Stimulated activated CD8-positive, alpha-beta memory T cell treated with anti-CD3 and anti-CD28 coated beads, Interleukin-2, amount 100 ng/mL, for 1 hour (primary cell): ENCODE measurements at places on chromosomes 7 and 10.

DNA sequence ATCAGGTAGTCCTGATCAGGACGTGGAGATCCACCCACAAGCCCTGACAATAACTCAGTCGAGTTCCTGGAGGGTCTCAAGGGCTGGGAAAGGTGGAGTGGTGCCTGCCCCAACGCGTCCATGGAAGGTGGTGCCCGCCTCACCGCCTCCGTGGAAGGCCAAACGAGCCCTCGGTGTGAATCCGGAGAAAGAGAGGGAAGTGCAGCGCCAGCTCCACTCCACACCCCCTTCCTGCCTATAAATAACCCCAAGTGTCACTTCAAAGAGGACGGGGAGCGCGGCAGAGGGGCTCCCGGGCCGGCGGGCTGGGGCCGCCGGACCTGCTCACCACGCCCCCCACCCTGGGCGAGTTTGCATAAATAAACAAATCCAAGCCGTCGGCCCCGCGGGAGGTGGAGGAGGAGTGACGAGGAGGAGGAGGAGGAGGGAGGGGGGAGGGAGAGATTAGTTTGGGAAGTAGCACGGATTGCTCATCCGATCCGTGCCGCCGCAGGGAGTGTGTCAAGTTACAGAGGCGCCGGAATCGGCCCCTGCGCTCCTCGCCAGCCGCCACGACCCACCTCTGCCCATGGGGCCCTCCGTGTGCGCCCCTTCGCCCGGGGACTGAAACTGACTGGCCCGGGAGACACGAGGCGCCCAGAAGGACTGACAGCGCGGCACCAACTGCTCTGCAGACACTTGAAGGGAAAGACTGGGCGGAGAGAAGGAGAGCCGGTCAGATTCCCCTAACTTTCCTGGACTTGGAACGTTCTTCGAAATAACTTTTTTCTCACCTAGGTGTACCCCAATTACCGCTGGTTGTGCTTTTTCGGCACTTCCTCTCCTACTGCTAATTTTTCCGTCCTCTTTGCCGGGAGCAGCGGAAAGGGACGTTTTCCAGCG lies at the start of gene COL13A1:
Gene COL13A1, plus strand, starts transcription at position 473 of the 882 bp plus-strand sequence. CDS start 518 bp downstream, outside the sequence.
- DNase-seq = no peak

GRCh38 chr7:159094919-159095915 lies 49.5 kb downstream of the VIPR2 start:
- no peak for DNase-seq

- DNase-seq = no peak
These were observed 108.8 kb upstream of the PCLO start for GRCh38 chr7:83271212-83272099.

DNA sequence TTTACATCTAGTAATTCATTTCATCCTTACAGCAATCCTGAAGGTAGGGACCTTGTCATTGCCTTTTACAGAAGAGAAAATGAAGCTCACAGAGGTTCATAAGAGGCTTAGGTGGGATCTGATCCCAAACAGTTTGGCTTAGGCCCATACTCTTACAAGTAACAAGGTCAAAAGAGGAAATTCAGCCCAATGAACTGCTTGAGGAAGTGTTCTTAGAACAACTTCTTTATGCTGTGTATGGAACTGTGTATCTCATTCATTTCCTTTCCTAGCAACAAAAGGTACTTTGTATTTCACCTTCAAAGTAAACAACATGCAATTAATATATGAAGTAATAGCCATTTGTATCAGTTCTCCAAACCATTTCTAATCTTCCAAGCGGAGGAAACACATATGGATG lies 79.3 kb downstream of the AVL9 start:
- DNase-seq = no peak

GRCh38 chr10:12766223-12766622 lies 235.3 kb downstream of the CCDC3 start:
- DNase-seq = no peak

- DNase-seq = no peak
These were observed 6.1 kb upstream of the ACTA2 start for GRCh38 chr10:88958721-88959120.

DNA sequence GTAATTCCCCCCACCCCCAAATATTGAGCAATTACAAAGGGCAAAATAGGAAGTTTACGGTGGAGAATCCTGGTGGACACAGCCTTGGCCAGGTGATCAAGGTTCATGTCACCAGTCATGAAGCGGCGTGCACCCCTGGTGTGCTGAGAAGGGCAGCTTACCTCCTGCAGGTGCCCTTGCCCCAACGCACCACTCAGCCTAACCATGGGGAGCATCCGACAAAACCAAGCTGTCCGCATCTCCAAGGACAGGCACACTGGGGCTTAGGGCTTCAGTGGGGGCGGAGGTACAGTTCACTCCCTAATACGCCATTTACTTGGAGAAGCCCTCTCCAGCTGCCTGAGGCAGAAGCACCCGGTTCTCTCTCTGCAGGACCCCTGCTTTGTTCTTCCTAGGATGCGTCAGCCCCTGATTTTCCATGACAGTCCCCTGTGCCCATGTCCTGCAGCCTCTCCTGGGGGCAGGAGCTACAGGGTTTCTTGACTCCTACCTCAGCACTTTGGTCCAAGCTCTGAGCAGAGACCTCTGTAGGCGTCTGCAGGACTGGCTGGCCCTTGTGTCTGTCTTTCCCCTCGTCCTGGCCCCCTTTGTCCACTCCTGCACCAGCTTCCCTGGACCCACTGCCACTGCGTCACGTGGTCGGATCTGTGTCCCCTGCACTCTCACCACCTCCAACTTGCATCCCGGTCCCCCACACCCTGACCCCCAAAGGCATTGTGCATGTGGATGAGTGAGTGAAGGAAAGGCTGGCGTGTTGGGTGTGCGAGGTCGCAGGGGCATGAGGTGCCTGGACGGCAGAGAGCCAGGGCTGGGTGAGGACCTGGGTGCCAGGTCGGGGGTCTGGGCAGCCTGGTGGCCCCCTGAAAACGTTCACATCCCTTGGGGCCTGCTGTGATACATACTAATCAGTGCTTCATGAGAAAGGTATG lies 113.7 kb downstream of the LHPP start:
- no peak for DNase-seq

DNA sequence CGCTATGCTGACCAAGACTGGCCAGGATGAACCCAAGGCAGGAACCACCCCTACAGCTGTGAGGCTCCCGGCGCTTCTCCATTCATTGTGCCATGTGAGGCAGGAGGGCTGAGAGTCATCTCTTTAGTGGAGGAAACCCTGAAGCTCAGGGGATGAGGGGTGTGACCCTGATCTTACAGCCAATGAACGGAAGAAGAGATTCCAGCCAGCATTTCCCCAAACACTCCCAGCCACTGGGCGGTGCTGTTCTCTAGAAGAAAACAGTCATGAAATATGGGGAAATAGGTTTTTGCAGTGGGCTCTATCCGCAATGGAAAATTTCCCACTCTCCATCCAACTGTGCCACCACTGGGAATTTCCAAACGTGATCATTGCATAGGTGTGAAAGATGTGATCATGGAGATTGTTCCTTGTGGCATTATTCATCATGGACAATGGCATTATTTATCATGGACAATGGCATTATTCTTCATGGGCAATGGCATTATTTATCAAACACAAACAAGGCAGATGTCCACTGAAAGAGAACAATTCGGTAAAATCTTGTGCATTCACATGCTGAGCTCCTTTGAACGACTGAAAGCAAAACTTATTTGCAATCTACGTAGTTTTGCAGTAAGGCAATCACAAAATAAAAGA lies 14.0 kb upstream of the SLC18A2 start:
- DNase-seq = no peak

DNA sequence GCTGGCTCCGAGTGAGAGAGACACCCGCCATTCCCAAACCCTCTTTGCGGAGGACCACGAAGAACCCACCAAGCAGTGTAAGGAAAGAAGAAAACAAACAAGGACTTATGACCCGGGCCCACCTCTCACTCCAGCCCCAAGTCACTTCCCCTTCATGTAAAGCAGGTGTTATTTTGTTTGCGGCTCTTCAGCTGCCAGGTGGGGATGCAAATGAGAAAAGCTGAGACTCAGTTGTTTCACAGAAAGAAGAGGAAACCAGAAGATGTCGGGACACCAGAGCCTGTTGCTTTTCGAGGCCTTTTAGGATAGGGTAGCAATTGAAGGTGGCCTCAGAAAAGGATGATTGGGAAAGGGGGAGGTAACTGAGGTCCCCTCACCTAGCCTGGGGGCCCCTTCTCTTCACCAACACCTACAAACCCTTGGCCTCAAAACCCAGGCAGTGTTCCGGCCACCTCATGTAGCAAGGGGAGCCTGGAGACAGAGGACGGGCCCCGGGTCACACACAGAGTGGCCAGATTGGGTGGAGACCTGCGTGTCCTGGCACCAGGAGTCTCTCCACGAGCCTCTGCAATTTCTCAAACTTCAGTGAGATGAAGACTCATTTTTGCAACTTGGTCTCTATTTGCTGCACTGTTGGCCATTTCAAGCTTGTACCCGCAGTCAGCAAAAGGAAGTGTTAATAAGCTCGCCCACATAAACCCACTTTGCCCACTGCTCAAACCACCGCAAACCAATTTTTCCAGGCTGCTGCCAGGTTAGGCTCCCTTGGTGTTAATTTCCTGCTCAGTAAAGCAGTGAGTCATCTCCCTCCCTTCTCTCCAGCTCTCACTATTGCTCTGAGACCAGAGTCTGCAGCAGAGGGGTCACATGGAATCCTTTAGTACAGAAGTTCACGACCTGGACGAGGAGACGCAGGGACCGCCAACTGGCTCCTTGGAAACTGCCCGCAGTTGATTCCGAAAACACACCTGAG lies 45.5 kb downstream of the AOC1 start:
- no peak for DNase-seq

DNA sequence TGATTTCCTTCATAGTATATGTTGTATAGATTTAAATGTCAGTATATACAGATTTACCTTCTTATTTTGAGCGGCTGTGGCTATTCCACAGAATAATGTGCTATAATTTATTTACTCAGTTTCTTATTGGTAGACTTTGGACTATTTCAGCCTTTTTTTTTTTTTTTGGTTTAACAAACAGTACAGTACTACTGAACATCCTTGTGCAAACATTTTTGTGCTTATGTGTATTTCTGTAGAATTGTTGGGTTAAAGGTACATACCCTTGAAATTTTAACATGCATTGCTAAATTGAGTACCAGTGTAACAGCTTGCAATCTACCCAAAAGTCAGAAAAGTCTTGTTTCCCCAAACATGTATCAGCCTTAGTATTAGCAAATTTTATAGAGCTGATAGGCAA lies 68.8 kb downstream of the HHEX start:
- DNase-seq = no peak

GRCh38 chr7:11228515-11228914 lies 254.8 kb downstream of the PHF14 start:
- DNase-seq = no peak

DNA sequence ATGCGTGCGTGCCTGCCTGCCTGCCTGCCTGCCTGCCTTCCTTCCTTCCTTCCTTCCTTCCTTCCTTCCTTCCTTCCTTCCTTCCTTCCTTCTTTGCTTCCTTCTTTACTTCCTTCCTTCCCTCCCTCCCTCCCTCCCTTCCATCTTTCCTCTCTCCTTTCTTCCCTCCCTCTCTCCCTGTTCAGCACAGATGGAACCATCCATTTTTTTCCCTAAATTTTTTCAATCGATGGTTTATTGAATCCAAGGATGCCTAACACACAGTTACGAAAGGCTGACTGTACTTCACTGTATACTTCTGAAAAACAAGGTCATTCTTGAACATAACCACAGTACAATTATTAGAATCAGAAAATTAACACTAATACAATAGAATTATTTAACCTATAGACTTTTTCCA lies 53.8 kb downstream of the ABCA13 start:
- DNase-seq = no peak

GRCh38 chr10:62352356-62352970 lies 21.7 kb upstream of the ZNF365 start:
- no peak for DNase-seq

DNA sequence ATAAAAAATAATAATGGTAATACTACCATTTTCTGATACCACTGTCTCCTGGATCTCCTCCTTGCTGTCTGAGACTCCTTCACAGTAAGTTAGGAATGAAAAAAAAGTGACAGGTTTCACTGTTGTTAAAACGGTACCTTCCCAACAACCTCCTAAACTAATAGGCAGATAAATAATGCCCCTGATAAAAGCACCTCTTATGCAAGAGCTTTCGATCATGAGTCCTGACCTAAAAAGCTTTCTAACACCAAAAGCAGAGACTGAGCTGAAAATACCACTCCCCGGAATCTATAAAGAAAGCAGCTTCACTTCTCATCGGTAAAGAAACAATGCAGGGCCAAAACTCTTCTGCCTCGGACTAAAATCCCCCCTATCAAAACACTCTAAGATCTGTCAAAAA lies 14.5 kb downstream of the PARD3 start:
- no peak for DNase-seq

GRCh38 chr10:121754666-121755065 lies 156.4 kb upstream of the FGFR2 start:
- DNase-seq = no peak

GRCh38 chr10:101696632-101697031 lies 1.7 kb upstream of the FBXW4 start:
- DNase-seq = no peak

- no peak for DNase-seq
These were observed 162.9 kb upstream of the CELF2 start for GRCh38 chr10:10854725-10855124.

- no peak for DNase-seq
These were observed 32.4 kb downstream of the NOLC1 start for GRCh38 chr10:102184606-102185005.

- DNase-seq = no peak
These were observed 5.2 kb upstream of the OTUD1 start for GRCh38 chr10:23433701-23434100.

GRCh38 chr10:129954492-129955315 lies 9.4 kb downstream of the EBF3 start:
- DNase-seq = no peak

DNA sequence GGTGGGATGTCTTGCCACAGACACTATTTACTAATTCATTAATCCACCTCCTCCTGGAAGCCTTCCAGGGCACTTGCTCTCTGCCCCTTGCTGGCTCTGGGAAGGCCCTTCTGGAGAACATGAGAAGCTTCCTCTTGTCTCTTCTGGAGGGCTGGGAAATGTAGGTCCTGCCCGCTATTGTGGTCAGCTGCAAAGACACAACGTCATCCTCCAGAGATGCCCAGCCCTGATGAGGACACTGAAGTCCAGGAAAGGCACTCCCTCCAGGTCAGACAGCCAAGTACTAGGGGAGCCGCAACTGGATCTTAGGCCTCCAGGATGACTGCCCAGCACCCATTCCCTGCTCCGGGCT lies 9.6 kb upstream of the TACR2 start:
- DNase-seq = no peak

GRCh38 chr10:31507427-31507826 lies 188.4 kb downstream of the ZEB1 start:
- DNase-seq = no peak

- DNase-seq = no peak
These were observed 521.7 kb upstream of the FZD8 start for GRCh38 chr10:36163827-36164226.

DNA sequence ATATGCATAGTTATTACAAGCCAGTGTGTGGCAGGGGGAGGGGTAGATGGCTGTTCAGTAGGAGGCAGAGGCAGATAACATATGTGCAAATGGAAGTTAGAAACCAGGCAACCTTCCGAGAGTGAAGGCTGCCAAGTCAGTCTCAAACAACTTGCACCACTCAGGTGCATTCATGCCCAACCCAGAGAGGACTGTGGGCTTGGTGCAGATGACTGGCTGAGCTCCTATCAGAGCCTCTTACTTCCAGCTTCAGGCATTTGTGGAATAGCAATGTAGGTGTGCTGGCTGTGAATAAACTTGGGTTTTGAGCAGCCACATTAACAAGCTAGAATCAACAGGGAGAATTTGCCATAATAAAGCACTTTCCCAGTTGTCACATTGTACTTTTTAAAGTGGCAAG lies 789.8 kb downstream of the PHTF2 start:
- DNase-seq = no peak
